ENCODE measurements at places on chromosomes 4 and X.

- no peak for DNase-seq
Observed at GRCh38 chr4:158268553-158268952, 58.3 kb downstream of the TMEM144 start.

- no peak for DNase-seq
Observed at GRCh38 chr4:166279261-166279660, 406.2 kb downstream of the TLL1 start.

- no peak for DNase-seq
Observed at GRCh38 chr4:101621120-101621519, 169.4 kb upstream of the BANK1 start.

DNA sequence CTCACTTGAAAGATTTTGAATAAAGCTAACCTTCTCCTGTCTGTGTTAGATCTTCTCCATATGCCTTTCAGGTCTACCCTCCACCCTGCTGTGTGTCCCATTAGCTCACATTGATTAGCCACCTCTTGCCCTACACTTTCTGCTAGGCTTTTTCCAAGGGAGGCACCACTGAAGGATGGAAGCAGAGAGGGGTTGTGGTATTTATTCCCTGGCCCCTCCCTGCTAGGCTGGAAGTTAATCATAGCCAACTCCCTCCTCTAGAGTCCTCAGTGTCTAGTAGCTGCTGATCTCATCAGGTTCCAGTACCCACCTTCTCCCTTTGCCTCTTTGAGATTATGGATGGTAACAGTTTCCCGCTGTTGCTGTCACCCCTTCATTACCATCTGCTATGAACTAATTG is 8.9 kb upstream of the SMIM43 start:
- DNase-seq, result no peak

DNA sequence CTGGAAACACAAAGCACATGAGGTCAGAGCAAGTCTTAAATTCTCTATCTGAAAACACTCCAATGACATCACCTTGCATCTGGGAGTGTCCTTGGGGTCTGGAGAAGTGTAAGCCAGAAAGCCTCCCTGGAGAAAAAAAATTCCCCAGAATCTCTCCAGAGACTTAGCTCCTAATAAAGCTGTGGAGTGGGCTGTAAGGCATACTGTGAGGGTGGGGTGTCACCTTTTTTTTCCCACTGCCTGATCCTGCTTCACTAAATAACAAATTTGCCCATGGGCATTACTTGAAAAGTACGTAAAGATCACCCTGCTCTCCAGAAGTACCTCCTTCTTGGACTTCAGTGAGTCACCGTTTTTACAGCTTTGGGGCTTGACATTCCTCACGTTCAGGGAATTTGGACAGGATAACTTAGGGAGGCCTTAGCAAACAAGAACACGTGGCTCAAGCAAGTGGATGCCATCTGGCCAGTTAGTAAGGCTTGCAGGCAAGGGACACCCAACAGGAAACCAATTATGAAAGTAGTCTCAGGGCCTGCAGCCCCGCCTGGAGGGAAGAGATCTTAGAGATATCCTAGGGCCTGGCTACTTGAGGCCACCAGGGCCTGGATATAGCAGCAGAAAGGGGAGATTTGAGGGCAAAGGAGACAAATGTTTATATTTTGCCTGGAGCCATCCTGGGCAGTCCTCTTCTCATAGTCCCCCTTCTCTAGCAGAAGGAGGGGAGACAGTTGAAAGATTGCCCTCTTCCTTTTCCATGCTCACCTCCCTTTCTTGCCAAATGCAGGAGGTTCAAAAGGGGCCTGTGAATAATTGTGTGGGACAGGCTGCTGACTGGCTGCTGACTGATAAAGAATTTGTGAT is 60.1 kb upstream of the PLAC1 start:
- no peak for DNase-seq

DNA sequence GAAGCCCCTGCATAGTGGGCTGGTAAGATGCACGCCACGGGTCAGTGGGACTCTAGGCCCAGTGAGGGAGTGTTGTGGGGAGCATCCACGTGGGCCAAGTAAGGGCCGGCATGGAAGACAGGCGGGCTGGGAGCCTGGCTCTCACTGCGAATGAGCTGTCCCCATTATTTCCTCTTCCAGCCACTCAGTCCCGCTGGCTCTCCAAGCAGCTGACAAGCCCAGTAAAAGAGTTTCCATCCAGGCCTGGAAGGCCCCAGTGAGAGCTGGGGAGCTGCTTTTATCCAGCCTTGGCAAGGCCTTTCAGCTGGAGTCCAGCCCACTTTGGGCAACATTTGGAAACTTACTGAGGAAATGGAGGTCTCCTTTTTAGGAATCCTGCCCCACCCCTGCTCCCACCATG is 24.9 kb downstream of the APLN start:
- no peak for DNase-seq

DNA sequence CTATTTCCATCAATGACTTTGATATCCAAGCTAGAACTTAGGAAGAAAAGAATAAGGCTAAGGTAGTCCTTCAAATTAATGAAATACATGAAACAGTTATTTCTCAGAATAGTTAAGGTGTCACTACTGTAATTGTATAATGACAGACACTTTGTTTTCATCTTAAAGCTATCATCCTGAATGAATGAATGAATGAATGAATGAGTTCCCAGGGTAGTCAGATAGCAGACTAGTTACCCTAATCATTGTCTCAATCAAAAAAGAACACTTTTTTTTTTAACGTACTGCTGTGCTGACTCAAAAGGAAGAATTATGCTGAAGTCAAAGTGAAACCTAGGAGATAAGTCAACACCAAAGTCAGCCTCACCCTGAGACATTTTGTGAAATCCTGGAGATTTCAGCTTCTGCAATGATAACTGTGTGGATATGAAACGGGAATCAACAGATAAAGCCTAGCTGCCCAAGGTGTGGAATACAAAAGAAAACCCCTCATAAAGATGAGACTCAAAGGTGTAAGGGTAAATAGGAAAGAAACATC is 68.3 kb upstream of the CNKSR2 start:
- DNase-seq, result no peak

DNA sequence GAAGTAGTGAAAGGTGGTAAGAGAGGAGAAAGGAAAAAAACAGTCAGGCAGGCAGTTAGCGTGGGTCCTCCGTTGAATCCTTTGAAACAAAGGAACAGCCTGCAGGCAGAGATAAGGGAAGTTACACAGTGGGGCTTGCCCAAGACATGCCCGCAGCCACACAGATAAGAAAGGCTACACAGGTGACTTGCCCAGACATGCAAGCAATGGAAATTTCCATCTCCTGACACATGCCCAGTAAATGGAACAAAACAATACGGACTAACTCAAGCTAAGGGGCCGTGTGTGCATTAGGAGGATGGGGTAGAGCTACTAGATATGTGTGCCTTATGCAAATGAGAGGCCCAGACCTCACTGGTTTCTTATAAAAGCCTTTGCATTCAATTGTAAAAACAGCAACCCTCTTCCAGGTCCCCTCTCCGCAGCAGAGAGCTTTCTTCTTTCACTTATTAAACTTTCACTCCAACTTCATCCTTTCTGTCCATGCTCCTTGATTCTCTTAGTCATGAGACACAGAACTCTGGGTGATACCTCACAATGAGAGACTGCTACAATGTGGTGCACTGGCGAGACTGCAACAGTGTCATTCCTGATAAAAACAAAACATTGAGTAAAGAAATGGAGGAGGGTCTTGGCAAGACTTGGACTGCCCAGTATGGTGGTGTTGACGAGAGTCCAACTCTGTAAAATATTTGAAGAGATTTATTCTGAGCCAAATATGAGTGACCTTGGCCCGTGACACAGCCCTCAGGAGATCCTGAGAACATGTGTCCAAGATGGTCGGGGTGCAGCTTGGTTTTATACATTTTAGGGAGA is 997.4 kb upstream of the PRKX start:
- no peak for DNase-seq

DNA sequence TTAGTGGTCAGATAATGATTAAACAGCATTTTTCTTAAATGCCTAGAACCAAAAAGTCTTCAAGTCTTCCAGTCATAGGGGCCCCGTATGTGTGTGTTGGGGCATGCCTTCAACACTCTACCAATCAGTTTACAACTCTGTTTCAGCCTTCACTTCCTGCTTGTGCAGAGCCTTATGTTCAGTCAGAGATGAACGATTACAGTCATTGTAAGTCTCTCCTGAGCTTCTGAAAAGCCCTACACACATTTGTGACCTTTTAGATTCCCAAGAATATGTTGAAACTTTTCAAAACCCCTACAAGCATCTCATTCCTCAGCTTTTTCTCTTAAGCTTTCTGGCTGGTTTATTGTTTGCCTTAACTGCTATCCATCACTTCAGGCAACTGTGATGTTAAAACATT is 591.2 kb downstream of the ZNF674 start:
- DNase-seq, result no peak

DNA sequence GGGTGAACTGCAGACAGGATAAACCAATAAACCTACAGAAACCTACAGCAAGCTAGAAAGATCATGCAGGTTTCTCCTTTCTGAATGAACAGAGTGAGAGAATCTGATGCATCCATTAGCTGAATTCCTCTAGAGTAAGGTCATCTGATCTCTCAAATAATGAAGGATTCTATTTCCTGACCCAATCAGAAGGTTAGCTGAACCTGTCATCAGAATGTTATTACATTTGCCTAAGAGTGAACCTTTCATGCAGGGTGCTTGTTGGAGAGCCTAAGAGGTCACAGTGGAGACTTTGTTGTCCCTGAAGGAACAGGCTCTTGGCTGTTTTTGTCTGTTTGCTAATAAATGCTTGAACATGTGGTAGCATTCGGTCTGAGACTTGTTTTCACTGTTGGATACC is 24.0 kb downstream of the MEPE start:
- no peak for DNase-seq

DNA sequence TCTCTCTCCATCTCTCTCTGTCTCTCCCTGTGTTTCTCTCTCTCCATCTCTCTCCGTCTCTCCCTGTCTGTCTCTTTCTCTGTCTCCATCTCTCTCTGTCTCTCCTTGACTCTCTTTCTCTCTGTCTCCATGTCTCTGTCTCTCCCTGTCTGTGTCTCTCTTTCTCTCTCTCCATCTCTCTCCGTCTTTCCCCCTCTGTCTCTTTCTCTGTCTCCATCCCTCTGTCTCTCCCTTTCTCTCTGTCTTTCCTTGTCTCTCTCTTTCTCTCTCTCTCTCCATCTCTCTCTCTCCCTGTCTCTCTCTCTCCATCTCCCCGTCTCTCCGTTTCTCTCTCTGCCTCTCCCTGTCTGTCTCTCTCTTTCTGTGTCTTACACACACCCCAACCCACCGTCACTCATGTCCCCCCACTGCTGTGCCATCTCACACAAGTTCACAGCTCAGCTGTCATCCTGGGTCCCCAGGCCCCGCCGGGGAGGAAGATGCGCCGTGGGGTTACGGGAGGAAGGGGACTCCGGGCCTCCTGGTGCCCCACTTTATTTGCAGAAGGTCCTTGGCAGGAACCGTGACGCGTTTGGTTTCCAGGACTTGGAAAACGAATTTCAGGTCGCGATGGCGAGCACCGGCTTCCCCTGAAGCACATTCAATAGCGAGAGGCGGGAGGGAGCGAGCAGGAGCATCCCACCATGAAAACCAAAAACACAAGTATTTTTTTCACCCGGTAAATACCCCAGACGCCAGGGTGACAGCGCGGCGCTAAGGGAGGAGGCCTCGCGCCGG is 1.2 kb upstream of the SHOX start:
- no peak for DNase-seq

GRCh38 chr4:40576651-40577480 is 52.8 kb downstream of the RBM47 start:
- DNase-seq, result no peak

GRCh38 chr4:113435893-113436292 is 325.6 kb downstream of the CAMK2D start:
- DNase-seq, result no peak

GRCh38 chr4:74516303-74516702 is 71.4 kb downstream of the AREG start:
- DNase-seq, result no peak

GRCh38 chr4:77994194-77994721 is 62.9 kb upstream of the FRAS1 start:
- no peak for DNase-seq

DNA sequence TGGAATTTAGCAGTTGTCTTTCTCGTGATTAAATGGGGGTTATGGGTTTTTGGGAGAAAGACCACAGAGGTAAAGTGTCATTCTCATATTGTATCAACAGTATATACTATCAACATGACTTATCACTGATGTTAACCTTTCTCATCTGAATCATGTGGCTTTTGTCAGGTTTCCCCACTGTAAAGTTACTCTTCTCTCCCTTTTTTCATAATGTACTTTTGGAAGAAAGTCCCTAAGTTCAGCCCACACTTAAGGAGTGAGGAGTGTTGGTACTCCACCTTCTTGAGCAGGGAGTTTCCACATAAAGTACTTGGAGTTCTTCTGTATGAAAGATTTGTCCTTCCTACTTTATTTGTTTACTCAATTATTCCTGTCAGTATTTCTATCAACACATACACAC is 169.9 kb downstream of the ZNF330 start:
- DNase-seq, result no peak

GRCh38 chrX:137101273-137101990 is 67.6 kb upstream of the GPR101 start:
- no peak for DNase-seq

DNA sequence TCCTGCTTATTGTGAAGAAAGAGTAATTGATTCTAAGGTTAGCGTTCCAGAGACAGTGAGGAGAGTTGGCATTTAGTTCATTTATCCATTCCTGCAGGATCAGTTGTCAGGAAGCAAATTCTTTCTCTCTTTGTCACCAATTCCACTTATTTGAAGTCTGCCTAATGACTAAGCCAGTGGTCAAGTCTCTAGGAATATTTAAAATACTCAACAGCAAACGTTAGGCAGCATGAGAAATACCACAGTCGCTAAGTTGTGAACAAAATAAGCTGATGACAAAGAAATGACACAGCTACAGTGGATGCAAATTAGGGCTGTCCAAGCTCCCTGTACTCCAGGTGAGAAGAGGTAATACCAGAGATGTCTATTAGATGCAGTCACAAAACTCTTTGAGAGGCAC is 6.6 kb upstream of the MAGEB17 start:
- no peak for DNase-seq

DNA sequence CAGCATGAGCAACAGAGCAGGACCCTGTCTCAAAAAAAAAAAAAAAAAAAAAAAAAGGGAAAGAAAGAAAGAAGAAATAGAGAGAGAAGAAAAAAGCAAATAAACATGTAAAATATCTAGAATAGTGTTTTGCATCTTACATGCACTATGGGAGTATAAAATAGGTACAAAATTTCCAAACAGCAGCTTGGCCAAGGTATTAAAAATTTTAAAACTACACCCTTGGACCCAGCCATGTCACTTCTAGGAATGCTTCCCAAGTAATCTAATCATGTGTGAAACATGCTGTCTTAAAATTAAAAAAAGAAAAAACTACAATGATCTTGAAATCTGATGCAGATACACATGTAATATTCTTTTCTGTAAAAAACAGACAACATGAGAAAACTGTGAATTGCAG is 21.6 kb downstream of the IRF2 start:
- DNase-seq, result no peak

Data from CD8-positive, alpha-beta T cell (primary cell).